Ecto neural progenitor cell (in vitro differentiated cells): ENCODE measurements at places on chromosomes 2 and 18.

DNA sequence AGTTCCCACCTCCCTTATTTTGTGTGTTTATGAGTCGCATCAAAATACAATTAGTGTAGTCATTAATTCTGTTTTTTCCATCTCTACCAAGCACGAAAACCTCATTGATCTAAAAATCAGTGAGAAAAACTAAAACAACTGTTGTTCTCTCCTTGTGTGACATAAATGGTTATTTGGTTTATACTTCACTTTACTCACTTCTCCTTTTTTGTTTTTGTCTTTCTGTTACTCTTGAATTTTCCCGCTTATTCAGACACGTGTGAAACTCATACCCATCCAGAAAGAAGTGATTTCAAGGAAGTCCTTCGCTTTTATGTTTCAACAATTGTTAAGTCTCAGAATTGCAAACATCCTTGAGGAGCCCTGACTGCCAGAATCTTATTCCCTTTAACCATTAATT is 121.6 kb downstream of the EML6 start:
- no peak for DNase-seq

GRCh38 chr2:94956797-94957391 is 68.6 kb upstream of the MAL start:
- DNase-seq, result no peak

GRCh38 chr18:53941601-53942338 is 282.7 kb downstream of the MBD2 start:
- DNase-seq, result no peak

- no peak for DNase-seq
These were observed 90.0 kb downstream of the MBP start for GRCh38 chr18:77042583-77042982.

DNA sequence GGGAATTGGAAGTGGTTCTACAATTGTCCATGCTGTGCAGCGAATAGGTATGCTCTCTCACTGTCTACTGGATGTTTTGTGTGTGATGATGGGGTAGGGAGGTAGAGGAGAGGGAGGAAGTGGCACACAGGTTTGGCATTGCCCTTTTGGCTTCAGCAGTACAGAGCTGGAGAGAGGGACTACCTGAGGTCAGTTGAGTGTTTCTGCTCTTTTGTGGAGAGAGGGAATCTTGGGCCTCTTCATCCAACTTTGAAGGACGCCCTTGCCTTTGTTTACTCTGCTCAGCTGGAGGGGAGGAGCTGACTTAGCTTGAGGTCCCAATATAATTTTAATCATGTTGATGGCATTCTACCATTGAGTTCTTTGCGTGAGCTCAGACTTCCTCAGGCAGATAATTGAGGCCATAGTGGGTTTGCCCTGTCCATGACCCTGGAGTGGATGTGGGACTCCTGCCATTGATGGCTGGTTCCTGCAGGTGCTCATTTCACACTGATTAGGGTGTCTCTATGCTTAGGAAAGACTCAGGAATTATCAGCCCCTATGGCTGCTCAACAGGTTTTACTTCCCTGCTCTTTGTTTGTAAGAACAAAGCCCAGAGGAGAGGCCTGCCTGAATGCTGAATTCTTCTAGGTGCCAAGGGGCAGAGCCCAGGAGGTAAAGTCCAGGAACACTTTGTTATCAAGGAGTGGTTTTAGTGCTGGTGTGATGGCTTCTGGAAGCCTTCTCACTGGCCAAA is 7.2 kb downstream of the RPIA start:
- DNase-seq, result no peak

- no peak for DNase-seq
These were observed 210.7 kb upstream of the COPS8 start for GRCh38 chr2:236874866-236875481.

DNA sequence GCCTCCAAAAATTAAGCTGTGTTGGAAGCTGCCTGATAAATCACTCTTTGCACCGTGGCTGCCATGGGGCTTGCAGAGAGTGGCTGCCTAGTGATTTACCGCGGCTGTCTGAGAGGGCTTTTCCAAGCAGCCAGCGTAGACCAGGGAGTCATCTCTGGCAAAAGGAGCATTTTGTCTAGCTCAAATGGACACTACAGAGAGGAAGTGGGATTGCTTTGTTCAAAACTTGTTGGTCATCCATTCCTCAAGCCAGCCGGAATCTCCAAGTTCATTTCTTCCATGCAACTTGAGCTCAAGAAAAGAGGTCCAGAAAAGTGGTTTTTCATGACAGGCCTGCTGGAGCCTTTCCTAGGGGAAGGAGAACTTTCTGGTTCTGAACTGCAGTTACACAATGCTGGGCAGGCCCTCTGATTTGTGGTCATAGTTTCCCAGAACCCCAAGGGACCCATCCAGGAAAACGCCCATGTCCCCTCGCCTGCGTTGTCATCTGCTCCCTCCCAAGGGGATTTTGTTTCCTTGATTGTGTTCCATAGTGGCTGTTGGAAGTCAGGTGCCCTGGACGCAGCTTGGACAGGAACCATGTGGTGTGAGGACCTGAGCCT is 108.1 kb downstream of the TRIB2 start:
- DNase-seq, result no peak

DNA sequence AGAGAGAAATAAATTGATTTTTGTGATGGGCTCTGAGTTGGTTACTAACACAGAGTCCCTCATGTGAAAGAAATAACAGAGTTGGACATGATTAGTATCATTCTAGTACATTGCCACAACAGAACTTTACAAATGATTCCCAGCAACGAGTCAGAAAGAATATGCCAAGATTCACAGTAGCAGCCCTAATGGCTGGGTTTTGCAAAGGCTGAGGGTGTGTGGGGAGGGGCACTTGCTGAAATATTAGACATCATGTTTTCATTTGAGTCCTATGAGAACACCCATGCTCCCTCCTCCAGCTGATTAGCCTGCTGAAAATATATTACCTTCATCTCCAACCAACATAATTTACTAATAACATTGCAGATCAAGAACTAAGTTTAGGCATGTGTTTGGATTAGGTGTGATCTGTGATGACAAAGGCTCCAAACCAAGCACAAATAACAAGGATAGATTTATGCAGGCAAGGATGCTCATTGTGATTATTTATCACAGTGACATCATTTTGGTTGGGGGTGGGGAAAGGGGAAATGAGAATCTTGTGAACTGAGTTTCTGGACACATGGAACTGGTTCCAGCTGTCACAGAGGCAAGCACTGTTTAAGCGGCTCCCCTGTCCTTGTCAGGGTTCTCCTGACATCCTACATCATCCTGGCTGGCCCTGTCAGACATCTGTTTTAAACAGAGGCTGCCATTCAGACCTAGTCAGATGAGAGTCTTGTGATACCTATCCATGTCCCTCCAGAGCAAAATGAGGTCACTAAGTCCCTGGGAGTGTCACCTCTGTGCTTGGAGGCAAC is 205.8 kb upstream of the NCKAP5 start:
- DNase-seq, result no peak

DNA sequence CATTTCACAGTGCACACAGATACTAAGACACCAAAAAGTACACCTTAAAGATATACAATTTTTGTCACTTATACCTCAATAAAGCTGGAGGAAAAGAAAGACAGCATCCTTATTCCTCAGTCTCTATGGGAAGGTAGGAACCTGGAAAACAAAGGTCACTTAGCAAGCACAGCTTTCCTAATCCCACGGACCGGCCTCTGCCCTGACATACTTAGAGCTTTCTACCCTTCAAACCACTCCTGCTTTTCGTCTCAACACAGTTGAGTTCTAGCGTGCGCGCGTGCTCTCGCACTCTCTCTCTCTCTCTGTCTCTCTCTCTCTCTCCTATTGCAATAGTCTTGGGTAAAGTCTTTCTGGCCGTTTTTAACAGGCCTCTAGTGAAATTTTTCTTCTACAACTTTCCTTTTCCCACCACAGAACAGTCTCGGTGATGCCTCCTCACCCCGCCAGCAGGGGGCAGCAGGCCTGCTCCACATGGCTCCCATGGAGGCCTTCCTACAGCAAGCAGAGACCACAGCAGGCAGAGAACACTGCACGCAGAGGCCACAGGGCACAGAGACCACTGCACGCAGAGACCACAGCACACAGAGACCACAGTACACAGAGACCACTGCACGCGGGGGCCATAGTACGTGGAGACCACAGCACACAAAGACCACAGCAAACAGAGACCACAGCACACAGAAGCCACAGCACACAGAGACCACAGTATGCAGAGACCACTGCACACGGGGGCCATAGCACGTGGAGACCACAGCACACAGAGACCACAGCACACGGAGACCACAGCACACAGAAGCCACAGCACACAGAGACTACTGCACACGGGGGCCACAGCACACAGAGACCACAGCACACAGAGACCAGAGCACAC is 106.9 kb downstream of the FBXO15 start:
- peak; percentile 73 for DNase-seq

DNA sequence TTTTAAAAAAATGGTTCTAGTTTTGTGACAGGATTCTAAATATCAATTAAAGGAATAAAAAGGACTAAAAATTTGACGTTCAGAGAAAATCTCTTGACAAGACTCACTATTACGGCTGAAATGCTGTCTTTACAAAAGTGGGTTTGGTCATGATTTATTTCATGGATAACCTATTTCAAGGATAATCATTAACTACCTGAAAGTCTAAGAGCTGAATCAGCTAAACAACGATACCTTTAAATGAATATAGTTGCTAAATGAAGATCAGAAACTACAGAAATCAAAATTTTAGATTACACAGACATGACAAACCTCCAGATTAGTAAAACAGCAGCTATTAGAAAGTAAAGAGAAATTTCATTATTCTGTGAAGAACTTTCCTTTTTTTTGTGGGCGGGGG is 35.7 kb downstream of the RTTN start:
- DNase-seq, result no peak

- DNase-seq, result no peak
These were observed 44.2 kb upstream of the DNMT3A start for GRCh38 chr2:25385910-25386309.

- DNase-seq, result no peak
These were observed 44.9 kb downstream of the DYSF start for GRCh38 chr2:71498261-71498701.

DNA sequence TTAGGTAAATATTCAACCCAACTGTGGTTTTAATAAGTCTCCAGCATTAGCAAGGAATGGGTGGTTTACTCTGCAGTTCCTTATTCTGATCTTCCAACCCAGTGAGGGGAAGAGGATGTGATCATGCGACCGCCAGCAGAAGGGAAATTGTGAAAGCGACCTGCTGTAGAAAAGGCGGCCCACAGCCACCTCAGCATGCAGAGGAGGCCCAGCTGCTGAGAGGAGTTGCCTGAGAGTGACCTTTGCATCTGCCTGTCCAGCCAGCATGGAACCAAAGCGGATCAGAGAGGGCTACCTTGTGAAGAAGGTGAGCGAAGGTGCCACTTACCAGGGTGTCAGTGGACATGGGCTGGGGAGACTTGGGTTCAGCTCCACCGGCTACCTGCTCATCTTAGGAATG is at the start of gene PLEK:
PLEK (plus strand) TSS at position 196 of the 400 bp plus-strand sequence; CDS start at position 266, 70 bp downstream.
- no peak for DNase-seq

GRCh38 chr2:216068-216467 is 47.8 kb downstream of the SH3YL1 start:
- no peak for DNase-seq

DNA sequence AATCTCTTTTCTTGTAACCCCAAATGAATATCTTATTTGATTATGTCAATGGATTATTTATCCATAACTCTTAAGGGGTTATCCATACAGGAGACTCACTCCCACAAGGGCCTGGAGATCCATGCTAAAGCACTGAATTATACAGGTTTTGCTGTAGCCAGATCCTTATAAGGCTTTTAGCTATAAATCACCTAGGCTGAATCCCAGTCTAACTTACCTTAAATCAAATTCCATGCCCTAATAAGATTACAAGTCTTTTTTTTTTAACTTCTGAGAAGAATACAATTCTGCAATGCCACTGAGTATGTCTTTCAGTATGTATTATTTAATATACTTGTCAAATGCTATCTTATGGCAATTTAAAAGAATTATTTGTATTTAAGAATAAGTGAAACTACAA is 340.5 kb downstream of the NBAS start:
- DNase-seq, result no peak

- no peak for DNase-seq
These were observed 508.9 kb downstream of the FBXO15 start for GRCh38 chr18:73638709-73639108.

DNA sequence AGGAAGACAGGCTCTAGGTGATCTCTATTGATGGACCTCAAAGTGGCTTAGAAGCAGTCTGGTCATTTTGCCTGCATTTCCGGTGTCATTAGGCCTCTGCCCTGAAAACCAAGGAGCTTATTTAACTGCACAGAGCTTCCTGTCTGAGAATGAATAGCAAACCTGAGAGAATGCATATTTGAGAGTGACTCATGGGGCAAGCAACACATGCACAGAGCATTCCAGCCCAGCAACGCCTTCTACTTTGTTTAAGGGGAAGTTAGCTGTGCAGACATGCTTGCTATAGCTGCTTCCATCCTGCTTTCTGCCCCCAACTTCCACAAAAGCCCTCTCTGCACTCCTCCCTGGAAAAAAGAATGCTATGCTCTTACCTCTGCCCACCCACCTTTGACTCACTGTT is 232.8 kb downstream of the GRB14 start:
- no peak for DNase-seq

DNA sequence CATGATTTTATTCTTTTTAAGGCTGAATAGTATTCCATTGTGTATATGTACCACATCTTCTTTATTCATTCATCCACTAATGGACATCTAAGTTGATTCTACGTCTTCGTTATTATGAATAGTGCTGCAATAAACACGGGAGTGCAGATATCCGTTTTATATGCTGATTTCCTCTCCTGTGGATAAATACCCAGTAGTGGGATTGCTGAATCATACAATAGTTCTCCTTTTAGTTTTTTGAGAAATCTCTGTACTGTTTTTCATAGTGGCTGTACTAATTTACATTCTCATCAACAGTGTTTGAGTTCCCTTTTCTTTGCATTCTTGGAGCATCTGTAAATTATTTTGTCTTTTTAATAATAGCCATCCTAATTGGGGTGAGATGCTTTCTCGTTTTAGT is 114.5 kb downstream of the RGPD3 start:
- no peak for DNase-seq

GRCh38 chr2:1800716-1801388 is 56.5 kb upstream of the PXDN start:
- no peak for DNase-seq

DNA sequence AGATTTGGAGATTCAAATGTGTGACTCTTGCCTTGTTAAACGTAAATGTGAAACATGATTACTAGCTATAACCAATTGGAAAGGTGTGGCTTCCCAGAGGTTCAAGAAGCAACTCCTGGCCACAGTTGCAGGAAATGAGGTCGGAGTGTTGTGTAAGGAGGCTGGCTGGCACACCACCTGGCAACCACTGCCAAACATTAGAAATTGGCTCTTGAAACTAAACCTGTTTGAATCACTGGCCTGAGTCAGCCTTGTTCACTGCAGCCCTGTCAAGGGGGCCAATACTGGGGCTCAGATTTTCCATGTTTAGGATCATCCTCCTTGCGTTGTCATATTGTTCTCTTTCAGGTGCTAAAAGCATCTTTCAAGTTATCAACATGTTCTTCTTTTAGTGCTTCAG is 206.3 kb downstream of the ARL6IP6 start:
- no peak for DNase-seq

- peak; percentile 65 for DNase-seq
These were observed 1.6 kb downstream of the KLHL14 start for GRCh38 chr18:32771169-32771751.

DNA sequence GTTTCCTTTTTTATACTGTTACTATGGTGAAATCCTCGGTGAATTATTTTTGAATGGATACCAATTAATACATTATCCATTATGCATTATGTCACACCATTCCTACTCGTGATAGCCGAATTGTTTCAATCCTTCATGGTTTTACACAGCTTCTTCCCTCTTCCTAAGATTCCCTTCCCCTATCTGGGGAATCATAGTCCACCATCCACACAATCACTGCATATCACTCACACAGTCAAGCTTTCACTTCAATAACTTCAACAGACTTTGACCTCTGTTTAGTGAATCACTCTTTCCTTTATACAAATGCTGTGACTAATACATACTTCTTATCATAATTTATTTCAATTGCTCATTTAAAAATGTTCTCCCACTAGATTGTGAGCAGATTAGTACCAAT is 1108.1 kb upstream of the LRRTM1 start:
- no peak for DNase-seq
